ENCODE measurements at places on chromosomes 5 and 9.

DNA sequence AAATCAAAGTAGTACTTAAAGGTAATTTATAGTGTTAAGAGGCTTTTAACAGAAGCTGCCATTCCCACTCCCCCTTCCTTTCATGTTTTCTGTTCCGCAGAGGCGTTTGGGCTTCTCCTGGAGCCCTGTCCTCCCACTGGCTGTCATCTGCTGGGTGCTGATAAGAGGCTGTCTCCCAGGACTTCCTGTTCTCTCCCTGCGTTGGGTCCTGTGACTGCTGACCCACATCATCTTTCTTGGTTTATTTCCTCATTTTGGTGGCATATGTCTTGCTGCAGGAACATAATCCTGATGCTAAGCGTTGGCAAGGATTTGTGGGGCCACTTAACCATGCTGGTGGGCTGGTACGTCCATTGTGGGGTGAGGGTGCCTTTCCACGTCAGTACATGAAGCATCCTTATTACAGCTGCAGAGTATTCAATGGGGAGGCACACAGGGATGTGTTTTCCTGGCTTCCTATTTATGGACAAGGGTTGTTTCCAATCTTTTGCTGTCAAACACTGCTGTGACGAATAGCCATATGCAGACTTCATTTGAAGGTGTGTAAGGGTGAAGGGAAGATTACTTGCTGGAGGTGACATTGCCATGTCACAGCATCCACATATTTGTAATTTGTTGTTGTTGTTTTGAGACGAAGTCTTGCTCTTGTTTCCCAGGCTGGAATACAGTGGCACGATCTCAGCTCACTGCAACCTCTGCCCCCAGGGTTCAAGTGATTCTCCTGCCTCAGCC lies 22.3 kb upstream of the RNF130 start:
- DNase-seq, result no peak

- DNase-seq, result no peak
Observed at GRCh38 chr5:149474198-149474597, 77.0 kb downstream of the CSNK1A1 start.

GRCh38 chr5:36939969-36940858 lies 63.6 kb downstream of the NIPBL start:
- no peak for DNase-seq

DNA sequence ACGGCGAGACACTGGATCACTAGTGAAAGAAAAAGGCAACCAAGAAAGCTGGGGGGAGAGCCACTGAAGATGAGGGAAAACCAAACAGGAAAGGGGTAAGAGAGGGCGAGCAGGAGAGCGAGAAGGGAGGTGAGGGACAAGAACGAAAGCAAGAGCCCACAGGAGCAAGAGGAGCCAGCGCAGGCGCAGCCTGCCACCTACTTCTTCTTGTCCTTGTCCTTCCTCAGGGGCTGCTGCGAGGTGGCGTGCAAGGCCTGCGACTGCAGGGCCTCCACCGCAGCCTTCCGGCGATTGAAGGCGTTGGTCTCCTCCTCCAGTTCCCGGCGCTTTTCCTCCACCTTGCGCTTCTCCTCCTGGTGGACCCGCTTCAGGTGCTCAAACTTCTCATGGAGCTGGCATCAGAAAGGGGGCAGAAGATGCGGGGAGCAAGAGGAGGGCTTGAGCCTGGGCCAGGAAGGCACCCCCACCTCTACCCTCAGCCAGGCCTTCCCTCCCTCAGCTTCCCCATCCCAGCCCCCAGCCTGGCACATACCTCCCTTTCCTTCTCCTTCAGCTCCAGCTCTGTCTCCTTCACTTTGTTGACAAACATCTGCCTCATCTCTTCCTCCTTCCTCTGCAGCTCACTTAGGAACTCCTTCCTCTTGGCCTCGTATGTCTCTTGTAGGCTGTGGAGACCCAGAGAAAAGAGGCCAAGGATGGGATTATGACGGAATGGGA lies 13.5 kb downstream of the CCNI2 start:
- DNase-seq, result no peak

- no peak for DNase-seq
Observed at GRCh38 chr5:14410394-14411201, 171.0 kb upstream of the OTULINL start.

DNA sequence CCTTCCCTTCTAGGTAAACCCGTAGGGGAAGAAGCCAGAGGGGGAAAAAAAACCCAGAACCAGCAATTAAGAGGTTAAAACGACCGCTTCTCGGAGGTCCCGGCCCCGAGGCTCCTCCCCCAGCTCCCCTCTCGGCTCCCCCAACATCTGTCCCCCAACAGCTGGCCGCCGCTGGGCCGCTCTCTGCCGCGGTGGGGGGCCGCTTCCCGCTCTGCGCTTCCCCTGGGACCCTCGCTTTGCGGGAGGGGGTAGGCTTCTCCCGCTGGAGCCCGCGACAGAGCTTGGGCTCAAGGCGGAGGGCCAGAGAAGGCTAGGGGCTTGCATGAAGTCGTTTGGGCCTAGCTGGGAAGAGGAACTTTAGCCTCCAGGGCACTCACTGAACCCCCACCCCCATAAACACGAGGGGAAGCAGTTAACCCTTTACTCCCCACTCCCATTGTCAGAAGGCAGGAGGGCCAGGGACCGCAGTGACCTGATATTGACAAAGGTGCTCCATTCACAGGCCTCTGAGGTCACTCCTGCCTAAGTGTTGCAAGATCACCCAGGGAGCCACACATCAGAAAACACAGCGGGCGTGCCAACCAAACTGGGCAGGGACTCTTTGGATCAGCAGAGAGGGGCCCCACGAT lies 7.5 kb downstream of the LHX6 start:
- no peak for DNase-seq

DNA sequence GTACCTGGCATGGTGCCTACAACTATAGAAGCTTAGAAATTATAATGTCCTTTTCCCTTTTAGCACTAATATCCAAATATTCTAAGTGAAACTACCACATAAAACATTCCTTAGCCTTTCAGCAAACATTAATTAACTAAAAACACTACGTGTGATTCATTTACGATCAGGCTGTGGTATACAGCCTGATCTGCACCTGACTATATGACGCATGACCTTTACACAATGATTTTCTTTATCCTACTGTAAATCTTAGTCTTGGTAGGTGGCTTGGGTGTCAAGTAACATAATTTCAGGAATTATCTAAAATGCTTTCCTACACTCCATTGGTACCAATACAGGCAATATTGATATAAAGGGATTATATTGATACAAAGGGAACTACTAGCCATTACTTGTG lies 686.7 kb downstream of the DTWD2 start:
- no peak for DNase-seq

GRCh38 chr5:75168026-75168735 lies 68.5 kb downstream of the ANKRD31 start:
- no peak for DNase-seq

GRCh38 chr5:67855523-67855922 lies 360.0 kb upstream of the PIK3R1 start:
- DNase-seq, result no peak

GRCh38 chr5:146620669-146621051 lies 104.7 kb upstream of the GPR151 start:
- DNase-seq, result no peak

DNA sequence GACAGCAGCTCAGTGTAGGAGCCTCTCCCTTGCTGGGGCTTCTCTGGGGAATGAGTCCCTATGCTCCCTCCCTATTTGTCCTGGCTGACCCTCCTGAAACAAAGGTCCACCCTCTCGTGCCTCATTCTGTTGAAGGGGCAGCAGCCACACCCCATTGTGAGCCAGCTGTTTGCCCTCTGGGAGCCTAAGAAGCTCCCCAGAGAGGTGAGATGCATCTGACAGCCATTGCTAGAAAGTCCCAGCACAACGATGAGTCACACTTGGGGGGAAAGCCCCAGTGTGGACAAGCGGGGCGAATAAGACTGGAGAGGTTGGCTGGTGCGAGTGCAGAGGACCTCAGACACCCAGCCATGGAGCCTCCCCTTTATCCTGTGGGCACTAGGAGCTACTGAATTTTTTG lies 101.4 kb downstream of the PPARGC1B start:
- DNase-seq, result no peak

DNA sequence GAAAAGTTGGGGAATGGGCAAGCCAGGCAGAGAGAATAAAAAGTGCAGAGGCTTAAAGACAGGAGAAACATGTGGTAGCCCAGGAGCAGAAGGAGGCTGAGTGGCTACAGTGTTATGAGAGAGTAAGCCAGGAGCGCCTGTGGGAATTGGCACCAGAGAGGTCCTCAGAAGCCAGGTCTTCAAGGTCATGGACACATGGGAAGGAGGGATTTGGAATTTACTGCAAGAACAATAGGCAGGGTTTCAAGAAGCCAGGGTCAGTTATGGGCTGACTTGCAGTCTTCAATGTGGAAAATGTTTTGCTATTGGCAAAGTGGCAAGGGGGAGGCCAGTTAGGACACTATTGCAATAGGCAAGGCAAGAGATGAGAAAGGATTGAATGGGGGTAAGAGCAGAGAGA lies 29.3 kb downstream of the ERAP1 start:
- DNase-seq, result no peak

- DNase-seq, result no peak
Observed at GRCh38 chr5:73960426-73960825, 334.4 kb downstream of the ARHGEF28 start.

DNA sequence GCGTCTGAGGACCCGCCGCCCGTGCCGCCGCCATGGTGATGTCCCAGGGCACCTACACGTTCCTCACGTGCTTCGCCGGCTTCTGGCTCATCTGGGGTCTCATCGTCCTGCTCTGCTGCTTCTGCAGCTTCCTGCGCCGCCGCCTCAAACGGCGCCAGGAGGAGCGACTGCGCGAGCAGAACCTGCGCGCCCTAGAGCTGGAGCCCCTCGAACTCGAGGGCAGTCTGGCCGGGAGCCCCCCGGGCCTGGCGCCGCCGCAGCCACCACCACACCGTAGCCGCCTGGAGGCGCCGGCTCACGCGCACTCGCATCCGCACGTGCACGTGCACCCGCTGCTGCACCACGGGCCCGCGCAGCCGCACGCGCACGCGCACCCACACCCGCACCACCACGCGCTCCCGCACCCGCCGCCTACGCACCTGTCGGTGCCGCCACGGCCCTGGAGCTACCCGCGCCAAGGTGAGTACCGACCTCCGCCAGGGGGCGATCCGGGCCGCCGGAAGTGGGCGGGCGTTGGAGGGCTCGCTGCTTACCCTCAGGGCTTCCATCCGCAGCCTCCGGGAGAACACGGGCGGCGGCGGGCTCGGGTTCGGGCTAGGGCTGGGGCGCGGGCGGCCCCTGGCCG lies 8.5 kb downstream of the PRR7 start:
- peak; percentile 93 for DNase-seq

GRCh38 chr9:114363424-114363823 lies 24.4 kb downstream of the AKNA start:
- DNase-seq, result no peak

GRCh38 chr9:96344458-96345180 lies 38.9 kb downstream of the SLC35D2 start:
- DNase-seq, result no peak

- no peak for DNase-seq
Observed at GRCh38 chr5:78639791-78640190, 8.8 kb downstream of the LHFPL2 start.

- no peak for DNase-seq
Observed at GRCh38 chr9:120966013-120966369, 39.4 kb upstream of the TRAF1 start.

DNA sequence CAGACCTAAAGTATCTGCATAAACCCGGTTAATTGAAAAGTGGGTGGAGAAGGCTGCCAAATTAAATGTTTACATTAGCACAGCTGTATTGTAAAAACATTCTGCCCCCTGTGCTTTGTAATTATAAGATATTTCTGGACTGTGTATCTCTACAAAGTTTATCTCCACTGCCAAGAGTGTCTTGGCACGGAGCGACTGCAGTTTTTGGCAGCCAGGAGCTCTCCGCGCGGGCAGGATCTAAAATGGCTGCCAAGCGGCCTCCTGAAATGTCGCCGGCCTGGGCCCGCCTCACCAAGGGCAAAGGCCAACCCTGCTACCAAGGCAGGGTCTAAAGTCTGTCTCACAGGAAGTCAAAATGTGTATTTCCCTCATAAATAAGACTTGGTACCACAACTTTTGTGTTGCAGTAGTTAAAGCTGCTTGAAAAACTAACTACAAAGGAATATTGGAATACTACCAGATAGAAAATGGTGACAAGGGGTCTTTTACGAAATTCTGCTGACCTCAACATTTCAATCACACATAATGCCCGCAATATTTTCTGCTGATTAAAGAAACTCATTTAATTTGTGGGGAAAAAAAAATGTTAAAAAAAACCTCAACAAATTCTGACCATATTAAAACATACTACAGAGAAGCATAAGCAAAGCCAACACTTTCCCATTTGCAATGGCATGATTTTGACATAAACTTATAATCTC lies 110.4 kb downstream of the NFIB start:
- DNase-seq, result no peak

GRCh38 chr5:42894057-42894456 lies 82.4 kb upstream of the SELENOP start:
- no peak for DNase-seq

- no peak for DNase-seq
Observed at GRCh38 chr9:129451669-129452068, 169.2 kb downstream of the C9orf50 start.

GRCh38 chr5:138635265-138635664 lies 60.1 kb upstream of the HSPA9 start:
- no peak for DNase-seq

DNA sequence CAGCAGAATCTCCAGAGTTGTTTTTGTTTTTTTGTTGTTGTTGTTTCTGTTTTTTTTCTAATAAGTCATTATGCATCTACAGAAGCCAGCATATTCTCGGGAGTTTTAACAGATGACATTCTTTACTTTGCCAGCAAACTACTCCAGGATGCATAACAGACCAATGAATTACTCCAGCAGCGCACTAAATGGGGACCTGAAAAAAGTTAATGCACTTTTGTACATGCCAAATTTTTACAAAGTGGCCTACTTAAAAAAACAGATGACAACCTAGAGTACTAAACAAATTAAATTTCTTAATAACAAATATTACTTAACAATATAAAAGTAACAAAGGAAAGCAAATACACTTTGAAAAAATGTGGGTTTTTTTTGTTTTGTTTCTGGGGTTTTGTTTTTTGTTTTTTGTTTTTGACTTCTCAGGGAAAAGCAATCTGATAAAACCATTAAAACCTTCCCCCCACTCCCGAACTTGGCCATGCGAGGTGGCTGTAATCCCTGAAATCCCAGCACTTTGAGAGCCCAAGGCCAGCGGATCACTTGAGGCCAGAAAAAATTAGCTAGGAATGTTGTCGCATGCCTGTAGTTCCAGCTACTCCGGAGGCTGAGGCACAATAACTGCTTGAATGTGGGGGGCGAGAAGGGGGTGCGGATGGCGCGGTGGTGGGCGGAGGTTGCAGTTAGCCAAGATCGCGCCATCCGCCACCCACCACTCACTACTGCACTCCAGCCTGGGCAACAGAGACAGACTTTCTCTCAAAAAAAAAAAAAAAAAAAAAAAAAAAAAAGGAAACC lies 352.4 kb downstream of the CETN3 start:
- DNase-seq, result no peak

- DNase-seq, result no peak
Observed at GRCh38 chr9:116027951-116028350, 125.6 kb upstream of the PAPPA start.

DNA sequence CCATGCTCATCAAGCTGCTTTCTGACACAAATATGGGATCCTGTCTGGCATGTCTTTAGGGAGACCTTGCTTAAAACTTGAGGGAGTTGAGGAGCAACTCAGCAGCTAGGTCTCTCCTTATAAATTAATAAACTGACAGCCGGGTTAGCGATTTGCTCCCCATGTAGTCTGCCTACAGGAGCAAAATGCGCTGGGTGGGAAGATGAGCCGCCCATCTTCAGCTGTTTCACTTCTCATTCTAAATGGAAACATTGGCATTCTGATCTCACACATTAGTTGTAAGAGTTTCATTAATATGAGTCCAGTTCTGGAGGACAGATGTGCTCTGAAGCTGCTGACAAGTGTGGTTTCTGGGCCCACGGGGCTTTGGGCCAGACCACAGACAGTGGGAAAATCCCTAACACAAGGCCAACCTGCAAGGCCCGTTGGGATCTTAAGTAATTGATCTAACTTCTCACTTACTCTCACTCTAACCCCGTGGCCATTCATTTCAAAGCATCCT lies 197.0 kb downstream of the MCTP1 start:
- DNase-seq, result no peak

Data from CD4-positive, alpha-beta T cell treated with Interleukin-1 beta for 1 hour (primary cell).